Activated CD8-positive, alpha-beta memory T cell treated with anti-CD3 and anti-CD28 coated beads for 1 hour (primary cell): ENCODE measurements at places on chromosomes 1 and 21.

DNA sequence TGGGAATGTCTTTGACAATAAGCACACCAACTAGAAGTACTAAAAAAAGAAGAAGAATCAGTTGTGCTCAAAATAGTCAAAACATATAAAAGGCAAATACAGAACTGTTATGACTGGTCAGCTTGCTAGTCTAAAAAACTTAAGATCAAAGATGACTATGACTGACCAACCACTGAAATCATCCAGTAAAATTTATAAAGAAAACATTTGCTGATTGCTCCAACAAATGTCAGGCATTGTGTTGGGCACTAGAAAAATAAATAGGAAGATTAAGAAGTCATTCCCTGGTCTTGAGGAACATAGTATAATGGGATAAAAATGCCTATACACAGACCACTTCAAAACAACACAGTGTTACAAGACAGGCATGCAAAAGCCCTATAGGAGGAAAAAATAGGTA, 9.3 kb upstream of the ANGPTL3 start:
- no peak for DNase-seq

- DNase-seq: no peak
Measured at GRCh38 chr21:27424601-27425000, 457.7 kb upstream of the ADAMTS5 start.

- DNase-seq: no peak
Measured at GRCh38 chr1:54981466-54981865, 1.0 kb downstream of the TMEM61 start.

DNA sequence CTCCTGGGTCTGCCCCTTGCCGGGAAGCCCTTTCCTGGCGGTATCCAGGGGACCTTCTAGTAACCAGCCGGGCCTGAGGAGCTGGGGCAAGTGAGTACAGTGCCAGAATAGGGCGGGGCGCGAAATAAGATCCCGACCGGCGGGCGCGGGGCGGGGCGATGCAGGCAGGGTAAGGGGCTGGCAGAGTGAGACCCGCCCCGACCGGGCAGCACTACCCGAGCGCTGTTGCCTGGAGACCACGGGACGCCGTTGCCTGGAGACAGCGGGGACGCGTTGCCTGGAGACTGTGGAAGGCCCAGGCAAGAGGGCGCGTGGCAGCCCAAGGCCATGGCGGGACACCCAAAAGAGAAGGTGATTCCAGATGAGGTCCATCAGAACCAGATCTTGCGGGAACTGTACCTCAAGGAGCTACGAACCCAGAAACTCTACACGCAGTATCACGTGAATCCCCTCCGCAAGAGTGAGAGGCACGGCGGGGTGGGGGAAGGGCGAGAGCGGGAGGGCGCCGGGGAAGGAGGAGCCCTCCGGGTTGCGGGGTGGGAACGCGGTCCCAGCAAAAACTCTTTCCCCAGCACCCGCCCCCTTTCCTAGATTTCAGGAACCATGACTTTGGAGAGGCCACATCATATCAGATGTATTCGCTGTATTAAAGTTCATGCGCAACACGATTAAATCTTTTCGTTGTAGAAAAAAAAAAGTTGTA, 24.3 kb downstream of the EBNA1BP2 start:
- DNase-seq: no peak

GRCh38 chr1:236143104-236143948, 987 bp downstream of the GPR137B start:
- no peak for DNase-seq

DNA sequence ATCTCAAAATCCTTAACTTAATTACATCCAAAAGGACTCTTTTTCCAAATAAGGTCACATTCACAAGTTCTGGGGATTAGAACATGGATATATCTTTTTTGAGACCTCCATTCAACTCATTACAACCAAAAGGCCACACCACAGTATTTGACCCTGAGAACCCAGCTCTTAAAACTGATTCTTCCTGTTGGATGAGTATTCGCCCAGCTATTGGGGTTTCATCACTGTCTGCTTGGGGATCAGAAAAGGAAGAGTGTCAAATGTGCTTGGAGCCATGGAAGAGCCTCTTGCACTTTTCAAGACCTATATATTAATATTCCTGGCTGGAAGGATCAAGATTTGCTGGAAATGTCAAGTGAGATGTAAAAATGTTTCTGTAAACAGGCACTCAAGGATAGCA, 5.4 kb upstream of the TINAGL1 start:
- no peak for DNase-seq

GRCh38 chr21:32253215-32253641, 25.6 kb downstream of the MIS18A start:
- DNase-seq: no peak

GRCh38 chr1:9628541-9629444, 22.7 kb upstream of the PIK3CD start:
- no peak for DNase-seq
